Thymus (tissue), 14 donors: ENCODE measurements at places on chromosomes 1 and 21. TPM values are rescaled to one million over a fixed set of nuclear protein-coding genes. Genes with fewer than 3 reads are reported as not detected.

Gene PGLYRP3
- 0.14 TPM for total RNA-seq

Gene GREM2
- total RNA-seq: not detected

Gene FMO3
- total RNA-seq: 0.19 TPM

Gene SERPINC1
- total RNA-seq: 0.14 TPM

Gene TFF3
- total RNA-seq: 5.1 TPM

Gene FALEC
- 0.19 TPM for total RNA-seq

Gene COL6A2
- total RNA-seq: 55.2 TPM

Gene SAMD11
- total RNA-seq: 0.38 TPM

Gene ALPL
- 0.90 TPM for total RNA-seq

Gene DYNLT4
- total RNA-seq: 0.09 TPM

Gene LRRC7
- total RNA-seq: 0.09 TPM

Gene TEDDM1
- not detected for total RNA-seq

Gene RIMKLA
- 0.19 TPM for total RNA-seq

Gene EXTL1
- 0.09 TPM for total RNA-seq

Gene KLHDC7A
- 0.14 TPM for total RNA-seq

Gene PGD
- 72.2 TPM for total RNA-seq

Gene DEGS1
- total RNA-seq: 44.1 TPM

Gene NBPF19
- total RNA-seq: 6.4 TPM

Gene FPGT
- 15.2 TPM for total RNA-seq

Gene RPTN
- total RNA-seq: 0.09 TPM

Gene MSTO1
- total RNA-seq: 12.8 TPM

Gene MROH7
- total RNA-seq: 0.24 TPM

Gene SLC45A1
- 0.09 TPM for total RNA-seq

Gene RGS18
- 8.8 TPM for total RNA-seq

Gene KDF1
- total RNA-seq: 2.5 TPM

Gene PDC
- total RNA-seq: 0.14 TPM

Gene CACNA1E
- 0.05 TPM for total RNA-seq

Gene OR2M2
- total RNA-seq: not detected

Gene SPRR1B
- total RNA-seq: 1.2 TPM

Gene GBP3
- 13.2 TPM for total RNA-seq

Gene SPATA46
- not detected for total RNA-seq

Gene PGM1
- 18.1 TPM for total RNA-seq

Gene FCMR
- total RNA-seq: 38.9 TPM

Gene IL10RB
- total RNA-seq: 38.2 TPM

Gene XCL1
- 10.7 TPM for total RNA-seq

Gene C21orf91
- total RNA-seq: 17.7 TPM

Gene ATP6V1G3
- total RNA-seq: not detected

Gene CELA3B
- 0.09 TPM for total RNA-seq

Gene MYBPH
- 0.99 TPM for total RNA-seq

Gene SPATA21
- not detected for total RNA-seq

Gene PM20D1
- total RNA-seq: 0.09 TPM

Gene OLIG2
- total RNA-seq: 0.05 TPM

Gene MFSD2A
- total RNA-seq: 2.3 TPM

Gene NCMAP
- 0.09 TPM for total RNA-seq

Gene RSRP1
- total RNA-seq: 126 TPM

Gene RGS13
- 0.28 TPM for total RNA-seq

Gene MSH4
- total RNA-seq: 0.19 TPM

Gene ELF3
- total RNA-seq: 2.3 TPM

Gene STPG1
- 3.3 TPM for total RNA-seq

Gene MPZ
- total RNA-seq: 3.6 TPM

Gene IQGAP3
- total RNA-seq: 2.5 TPM
